ENCODE measurements at places on chromosomes 7 and 10.

- no peak for DNase-seq
These were observed 129.7 kb upstream of the VWC2 start for GRCh38 chr7:49643736-49644135.

DNA sequence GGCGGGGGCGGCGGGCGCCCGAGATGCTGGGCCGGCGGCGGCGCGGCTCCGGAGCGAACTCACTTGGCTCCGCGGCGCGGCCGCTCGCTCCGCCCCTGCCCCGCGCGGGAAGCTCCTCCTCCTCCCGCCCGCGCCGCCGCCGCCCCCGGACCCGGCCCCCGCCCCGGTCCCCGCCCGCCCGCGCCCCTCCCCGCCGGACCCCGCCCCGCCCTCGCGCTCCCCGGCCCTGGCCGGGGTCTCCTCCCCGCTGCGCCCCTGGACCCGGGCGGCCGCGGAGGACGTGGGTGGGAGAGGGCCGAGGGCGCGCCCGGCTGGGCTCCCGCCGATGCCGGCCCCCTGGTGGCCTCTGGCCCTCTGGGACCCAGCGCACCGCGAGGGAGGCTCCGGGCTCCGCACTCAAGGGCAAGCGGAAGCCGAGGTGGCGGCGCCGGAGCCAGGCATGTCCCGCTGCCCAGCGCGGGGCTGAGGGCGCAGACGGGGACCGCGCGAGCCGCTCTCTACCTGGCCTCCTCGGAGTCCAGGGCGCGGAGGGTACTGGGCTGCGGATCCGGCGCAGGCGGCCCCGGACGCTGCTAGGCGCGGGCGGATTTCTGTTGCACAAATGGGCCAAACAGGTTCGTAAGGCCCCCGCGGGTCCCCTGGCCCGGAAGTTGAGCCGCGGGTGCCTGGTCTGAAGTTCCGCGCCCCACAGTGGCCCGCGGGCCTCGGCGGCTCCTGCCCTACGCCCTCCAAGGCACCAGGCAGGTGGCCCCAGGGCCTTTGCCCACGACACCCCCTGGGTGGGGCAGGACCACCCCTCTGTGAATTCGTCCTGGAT is at the start of gene TCERG1L:
Gene TCERG1L (minus strand): TSS at position 61 of the 817 bp plus-strand sequence. CDS start 86 bp downstream, outside the sequence.
- DNase-seq, result peak; percentile 11

- DNase-seq, result no peak
These were observed 30.5 kb downstream of the JAKMIP3 start for GRCh38 chr10:132096223-132096622.

- no peak for DNase-seq
These were observed 50.1 kb downstream of the ADARB2 start for GRCh38 chr10:1687190-1687589.

- DNase-seq, result no peak
These were observed 72.1 kb downstream of the RTKN2 start for GRCh38 chr10:62196528-62196927.

GRCh38 chr10:30759423-30759822 is 129.9 kb upstream of the LYZL2 start:
- no peak for DNase-seq

DNA sequence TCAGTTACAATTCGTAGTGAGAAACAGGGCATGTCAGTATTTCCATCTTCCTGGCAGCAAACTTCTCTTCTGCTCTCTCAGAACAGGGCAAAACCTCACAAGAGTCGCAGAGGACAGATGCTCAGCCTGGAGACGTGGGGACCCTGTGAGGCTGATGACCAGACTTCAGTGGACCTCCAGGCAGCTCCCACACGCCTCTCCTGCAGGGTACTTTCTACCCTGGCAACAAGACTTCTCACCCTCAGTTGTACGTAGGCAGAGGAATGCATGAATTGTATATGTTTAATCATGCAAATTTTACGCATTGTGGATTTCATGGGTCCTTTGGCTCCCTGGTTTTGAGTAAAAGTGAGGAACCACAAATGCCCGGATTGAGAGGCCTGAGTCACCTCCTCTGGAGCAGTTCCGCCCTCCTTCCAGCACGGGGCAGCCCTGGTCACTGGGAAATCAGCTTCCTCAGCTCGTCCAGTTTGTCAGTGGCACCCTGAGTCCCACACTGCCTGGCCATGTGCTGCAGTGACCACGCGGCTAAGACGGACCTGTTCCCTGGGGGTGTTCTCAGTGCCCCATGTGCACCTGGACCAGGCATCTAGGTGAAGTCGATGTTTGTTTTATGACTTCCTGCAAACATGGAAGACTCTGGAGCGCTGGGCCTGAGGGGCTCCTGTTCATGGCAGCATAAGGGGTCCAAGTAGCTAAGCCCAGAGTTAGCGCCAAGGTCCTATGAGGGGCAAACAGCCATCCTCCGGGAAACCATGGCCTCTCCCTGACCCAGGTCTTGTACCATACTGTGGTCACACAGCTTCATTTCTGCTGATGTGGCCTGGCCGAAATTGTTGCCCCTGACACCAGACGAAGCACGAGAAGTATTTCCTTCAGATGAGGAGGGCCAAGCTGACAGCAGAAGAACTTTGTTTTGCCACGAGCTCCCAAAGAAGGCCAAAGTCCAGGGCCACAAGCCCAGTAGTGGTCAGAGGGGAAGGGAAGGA is 165.1 kb downstream of the TNS3 start:
- no peak for DNase-seq

DNA sequence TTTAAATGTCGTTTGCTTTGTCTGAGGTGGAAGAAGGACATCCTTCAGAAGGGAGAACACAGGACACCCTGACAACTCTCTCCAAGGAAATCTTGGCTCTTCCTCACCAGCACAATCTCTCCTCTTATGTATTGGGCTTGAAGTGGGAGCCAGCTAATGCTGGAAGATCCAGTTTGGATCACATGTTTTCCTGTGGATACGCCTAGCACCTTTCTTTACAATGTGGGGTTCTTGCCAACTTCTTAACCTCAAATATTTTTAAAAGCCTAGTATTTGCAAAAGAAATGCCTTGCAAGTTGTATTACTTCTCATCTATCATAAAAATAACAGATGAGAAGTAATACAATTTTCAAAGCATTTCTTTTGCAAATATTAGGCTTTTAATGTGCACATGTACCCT is 76.4 kb downstream of the FRMD4A start:
- DNase-seq, result no peak

DNA sequence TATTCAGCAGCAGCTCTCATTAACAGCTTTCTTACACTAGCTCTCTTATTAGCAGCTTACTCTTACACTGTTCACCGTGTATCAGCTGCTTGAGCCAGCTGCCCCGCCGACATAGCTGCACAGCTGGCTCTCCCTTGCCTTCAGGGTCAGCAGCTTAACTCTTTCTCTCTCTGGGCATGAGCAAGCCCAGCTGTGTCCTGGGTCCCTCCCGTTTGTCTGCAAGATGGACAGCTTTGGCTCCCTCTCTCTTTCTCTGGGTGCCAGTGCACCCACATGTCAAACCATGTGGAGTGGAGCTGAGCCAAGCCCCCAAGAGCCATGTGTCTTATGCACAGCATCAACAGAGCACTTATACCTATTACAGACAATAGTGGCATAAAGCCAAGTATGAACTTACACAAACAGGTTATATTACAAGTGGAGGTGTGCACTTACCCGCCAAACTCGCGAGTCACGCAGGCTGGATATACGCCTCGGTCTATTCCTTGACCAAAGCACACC is 35.7 kb upstream of the MTPAP start:
- DNase-seq, result no peak

DNA sequence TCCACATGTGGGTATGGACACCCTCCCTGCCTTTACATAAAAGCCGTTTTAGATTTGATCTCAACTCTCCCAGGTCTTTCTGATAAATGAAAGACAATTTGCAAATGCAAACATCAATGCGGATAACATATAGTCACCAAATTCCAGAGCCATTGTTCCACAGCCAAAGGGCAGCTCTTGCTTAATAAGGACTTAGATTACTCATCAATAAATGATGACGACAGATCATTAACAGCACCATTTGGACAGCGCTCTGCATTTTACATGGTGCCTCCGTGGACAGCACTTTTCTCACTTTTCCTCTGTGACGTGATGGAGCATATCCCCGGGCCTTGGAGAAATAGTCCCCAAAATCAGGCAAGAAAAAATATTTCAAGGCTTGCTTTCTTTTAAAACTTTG is 370.3 kb upstream of the CELF2 start:
- DNase-seq, result no peak

DNA sequence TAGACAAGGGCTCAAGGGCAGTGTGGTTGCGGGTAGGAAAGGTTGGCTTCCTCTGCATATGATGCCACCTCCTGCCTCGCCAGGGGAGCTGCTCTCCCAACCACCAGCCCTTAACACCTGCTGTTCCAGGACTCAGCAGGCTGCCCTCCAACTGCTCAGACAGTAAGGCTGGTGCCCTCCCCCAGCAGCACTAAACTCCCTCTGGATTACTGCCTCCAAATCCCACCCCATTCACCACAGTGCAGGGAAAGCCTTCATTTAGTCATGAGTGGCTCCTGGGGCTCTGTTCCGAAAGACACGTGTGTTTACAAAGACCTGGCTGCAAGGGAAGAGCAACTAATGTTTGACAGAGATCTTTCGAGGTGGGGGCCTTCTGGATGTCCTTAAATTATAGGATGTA is 437.2 kb upstream of the MKI67 start:
- DNase-seq, result no peak

DNA sequence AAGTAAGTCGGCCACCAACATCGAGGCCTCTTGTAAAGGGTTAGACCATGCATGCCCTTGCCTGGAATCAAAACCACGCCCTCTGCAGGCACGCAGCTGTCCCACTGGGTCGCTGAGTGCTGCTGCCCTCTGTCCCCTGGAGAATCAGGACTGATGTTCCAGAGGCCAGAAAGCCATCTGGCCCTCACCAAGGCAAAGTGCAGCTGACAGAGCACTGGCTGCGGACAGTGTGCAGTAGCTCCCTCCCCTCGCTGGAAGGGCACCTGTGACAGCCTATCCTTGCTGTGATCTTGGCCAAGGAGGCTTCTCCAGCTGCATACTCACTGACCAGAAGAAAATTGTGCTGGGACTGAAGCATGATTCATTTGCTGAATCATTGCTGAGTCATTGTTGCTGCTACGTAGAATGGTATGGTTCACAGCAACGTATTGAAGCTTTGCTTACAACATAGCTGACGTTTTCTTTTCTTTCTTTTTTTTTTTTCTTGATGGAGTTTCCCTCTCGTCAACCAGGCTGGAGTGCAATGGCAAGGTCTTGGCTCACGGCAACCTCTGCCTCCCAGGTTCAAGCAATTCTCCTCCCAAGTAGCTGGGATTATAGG is 30.4 kb downstream of the DDC start:
- no peak for DNase-seq

DNA sequence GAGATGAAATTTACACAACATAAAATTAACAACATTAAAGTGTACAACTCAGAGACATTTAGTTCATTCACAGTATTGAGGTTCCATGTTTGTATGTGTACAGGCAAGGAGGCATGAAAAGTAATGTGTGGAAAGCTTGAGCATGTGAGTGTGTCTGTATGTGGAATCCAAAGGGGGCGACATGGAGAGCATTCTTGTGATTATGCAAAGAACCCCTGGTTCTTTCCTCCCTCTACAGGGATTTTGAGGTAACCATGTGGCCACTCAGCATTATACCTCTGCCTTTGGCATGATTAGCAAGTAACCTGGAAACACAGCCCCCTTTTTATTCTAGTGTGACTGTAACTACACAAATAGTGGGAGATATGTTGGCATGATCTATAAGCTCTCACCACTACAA is 21.0 kb downstream of the OR2F1 start:
- DNase-seq, result no peak

DNA sequence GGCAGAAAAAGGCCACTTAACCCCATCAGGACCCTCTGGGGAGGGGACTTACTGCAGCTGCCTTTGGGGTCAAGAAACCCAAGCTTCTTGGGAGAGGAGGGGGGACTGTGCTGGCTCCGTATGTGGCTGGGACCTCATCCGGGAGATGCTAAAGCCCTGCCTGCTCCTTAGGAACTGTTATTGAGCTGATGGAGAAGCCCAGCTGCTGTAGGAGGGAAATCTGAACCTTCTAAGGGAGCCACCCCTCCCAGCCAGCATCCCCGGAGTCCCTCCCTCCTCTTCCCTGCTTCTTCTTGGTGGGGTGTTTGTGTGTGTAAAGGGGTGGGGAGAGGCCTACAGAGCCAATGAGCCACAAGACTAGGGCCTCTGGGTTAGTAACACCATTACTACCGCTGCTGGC is 8.2 kb downstream of the KCNIP2 start:
- DNase-seq, result no peak

- DNase-seq, result no peak
These were observed 50.5 kb upstream of the STARD3NL start for GRCh38 chr7:38127216-38128207.

- DNase-seq, result no peak
These were observed 98.2 kb downstream of the CCNY start for GRCh38 chr10:35434533-35434932.

GRCh38 chr7:66125052-66125694 is 10.5 kb downstream of the CRCP start:
- no peak for DNase-seq

DNA sequence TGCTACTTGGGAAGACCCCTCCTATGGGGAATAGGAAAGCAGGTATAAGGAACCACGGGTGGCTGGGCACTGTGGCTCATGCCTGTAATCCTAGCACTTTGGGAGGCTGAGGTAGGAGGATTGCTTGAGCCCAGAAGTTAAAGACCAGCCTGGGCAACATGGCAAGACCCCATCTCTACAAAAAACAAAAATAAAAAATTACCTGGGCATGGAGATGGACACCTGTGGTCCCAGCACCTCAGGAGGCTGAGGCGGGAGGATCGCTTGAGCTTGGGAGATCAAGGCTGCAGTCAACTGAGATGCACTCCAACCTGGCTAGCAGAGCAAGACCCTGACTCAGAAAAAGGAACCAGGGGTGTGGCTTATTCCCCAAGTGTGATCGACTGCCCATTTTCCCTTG is 986 bp upstream of the FSCN3 start:
- no peak for DNase-seq

GRCh38 chr7:36670585-36671431 is 53.5 kb downstream of the AOAH start:
- DNase-seq, result peak; percentile 62

DNA sequence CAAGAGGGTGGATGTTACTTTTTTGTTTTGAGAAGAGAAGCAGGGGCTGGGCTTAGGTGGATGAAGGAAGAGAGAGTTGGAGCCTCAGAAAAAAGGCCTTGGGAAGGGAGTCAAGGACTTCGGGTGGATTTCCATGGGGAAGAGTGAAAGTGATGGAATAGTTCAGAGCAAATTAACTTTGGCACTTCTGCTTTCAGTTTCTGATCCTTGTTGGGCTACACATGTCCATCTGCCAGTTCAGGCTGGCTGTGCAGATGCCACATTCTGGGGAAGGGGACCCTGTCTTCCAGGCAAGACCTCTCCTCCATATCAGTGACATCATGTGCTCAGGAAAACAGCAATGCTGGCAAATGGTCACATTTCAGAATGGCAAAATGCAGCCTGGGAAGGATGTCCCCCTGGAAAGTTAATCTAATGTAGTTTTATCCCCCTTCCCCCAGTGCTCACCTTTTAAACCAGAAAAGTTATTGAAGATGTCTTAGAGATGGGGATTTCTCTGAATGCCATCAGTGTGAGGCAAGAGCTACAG is 86.0 kb downstream of the WDFY4 start:
- no peak for DNase-seq

GRCh38 chr10:114611617-114612016 is 46.5 kb downstream of the ABLIM1 start:
- no peak for DNase-seq
